Smooth muscle cell of the pulmonary artery (primary cell): ENCODE measurements at places on chromosomes 4 and X. TPM values are rescaled to one million over a fixed set of nuclear protein-coding genes. Genes with fewer than 3 reads are reported as not detected.

Gene TMSB15A
- total RNA-seq = 0.73 and 2.5 TPM in 2 replicates

Gene ANOS1
- total RNA-seq = 4.1 and 18.8 TPM in 2 replicates

Gene FAM184B
- 0.07 and 0.10 TPM in 2 replicates for total RNA-seq

Gene PASD1
- total RNA-seq = not detected in 2 replicates

Gene SHOX
- not detected in 2 replicates for total RNA-seq

Gene UGT2A1
- total RNA-seq = not detected in 2 replicates

Gene STARD8
- 1.6 and 3.1 TPM in 2 replicates for total RNA-seq

Gene SULT1E1
- 10.7 and 17.8 TPM in 2 replicates for total RNA-seq

Gene AWAT2
- not detected in 2 replicates for total RNA-seq

Gene MAGEB1
- not detected in 2 replicates for total RNA-seq

Gene TMEM164
- 19.9 and 25.6 TPM in 2 replicates for total RNA-seq

Gene AKAP4
- not detected in 2 replicates for total RNA-seq

Gene THAP6
- 13.8 and 15.6 TPM in 2 replicates for total RNA-seq

Gene XK
- total RNA-seq = 0.13 TPM in 2 replicates

Gene CT47A1
- not detected in 2 replicates for total RNA-seq

Gene TMEM187
- total RNA-seq = 6.5 and 8.5 TPM in 2 replicates

Gene USP26
- total RNA-seq = not detected in 2 replicates

Gene PPP2R2C
- total RNA-seq = under 0.01 and 0.07 TPM in 2 replicates

Gene SUPT20HL2
- not detected in 2 replicates for total RNA-seq

Gene WDR45
- 42.9 and 44.4 TPM in 2 replicates for total RNA-seq

Gene NIPAL1
- total RNA-seq = 0.46 and 2.0 TPM in 2 replicates

Gene FREM3
- 0.03 and 0.07 TPM in 2 replicates for total RNA-seq

Gene GPRIN3
- total RNA-seq = 0.03 and 0.65 TPM in 2 replicates

Gene PCDH18
- total RNA-seq = 29.1 and 119 TPM in 2 replicates

Gene MXRA5
- 0.03 and 0.65 TPM in 2 replicates for total RNA-seq

Gene LETM1
- total RNA-seq = 64.5 and 95.2 TPM in 2 replicates

Gene TASL
- total RNA-seq = not detected in 2 replicates

Gene OTUD6A
- not detected in 2 replicates for total RNA-seq

Gene ADH1C
- 0.07 and 0.23 TPM in 2 replicates for total RNA-seq

Gene GPC4
- 0.89 and 3.5 TPM in 2 replicates for total RNA-seq

Gene SPANXD
- total RNA-seq = not detected in 2 replicates

Gene MTM1
- 8.0 and 9.4 TPM in 2 replicates for total RNA-seq

Gene KIT
- total RNA-seq = 1.2 and 2.7 TPM in 2 replicates

Gene WDR17
- 0.76 and 1.2 TPM in 2 replicates for total RNA-seq

Gene UNC5C
- 3.5 and 10.1 TPM in 2 replicates for total RNA-seq

Gene GPRASP2
- 14.2 and 17.8 TPM in 2 replicates for total RNA-seq

Gene PRRG1
- total RNA-seq = 11.5 and 12.8 TPM in 2 replicates

Gene NOCT
- 24.7 and 44.0 TPM in 2 replicates for total RNA-seq

Gene TMEM271
- not detected in 2 replicates for total RNA-seq

Gene RADX
- total RNA-seq = 1.4 and 4.2 TPM in 2 replicates

Gene SOD3
- 61.3 and 143 TPM in 2 replicates for total RNA-seq
